ENCODE measurements at places on chromosomes 3 and 15. TPM values are rescaled to one million over a fixed set of nuclear protein-coding genes. Genes with fewer than 3 reads are reported as not detected.

DNA sequence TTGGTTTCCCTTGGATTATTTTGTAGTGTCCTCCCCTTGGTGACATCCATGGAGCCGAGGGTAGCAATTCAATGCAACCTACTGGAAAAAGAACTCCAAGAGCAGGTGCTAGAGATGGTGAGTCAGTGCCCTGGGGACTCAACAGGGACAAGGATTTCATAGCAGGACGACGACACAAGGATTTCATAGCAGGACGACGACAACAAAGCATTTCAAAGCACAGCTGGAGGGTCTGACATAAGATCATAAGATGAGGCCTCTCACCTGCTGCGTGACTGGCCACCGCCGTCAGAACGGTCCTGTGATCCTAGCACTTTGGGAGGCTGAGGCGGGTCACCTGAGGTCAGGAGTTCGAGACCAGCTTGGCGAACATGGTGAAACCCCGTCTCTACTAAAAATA is 22.5 kb downstream of the NRROS start:
- DNase-seq, result no peak

Gene POMGNT2
- total RNA-seq, result 16.5 TPM

DNA sequence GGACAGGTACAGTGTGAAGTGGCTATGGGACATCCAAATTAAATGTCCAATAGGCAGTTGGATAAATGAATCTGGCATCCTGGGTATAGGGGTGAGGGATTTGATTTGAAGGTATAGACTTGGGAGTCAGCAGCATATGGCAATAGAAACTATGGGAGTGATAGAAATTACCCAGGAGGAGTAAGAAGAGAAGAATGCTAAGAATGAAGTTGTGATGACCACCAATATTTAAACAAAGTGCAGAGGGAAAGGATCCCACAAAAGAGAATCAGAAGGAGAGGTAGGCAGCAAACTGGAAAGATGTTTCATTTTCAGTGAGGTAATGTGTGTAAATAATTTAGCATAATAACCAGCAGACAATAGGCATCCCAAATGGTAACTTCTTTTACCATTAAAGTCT is 13.8 kb upstream of the MSL2 start:
- no peak for DNase-seq

- no peak for DNase-seq
Observed at GRCh38 chr3:122563717-122564025, 429 bp downstream of the PARP9 start.

DNA sequence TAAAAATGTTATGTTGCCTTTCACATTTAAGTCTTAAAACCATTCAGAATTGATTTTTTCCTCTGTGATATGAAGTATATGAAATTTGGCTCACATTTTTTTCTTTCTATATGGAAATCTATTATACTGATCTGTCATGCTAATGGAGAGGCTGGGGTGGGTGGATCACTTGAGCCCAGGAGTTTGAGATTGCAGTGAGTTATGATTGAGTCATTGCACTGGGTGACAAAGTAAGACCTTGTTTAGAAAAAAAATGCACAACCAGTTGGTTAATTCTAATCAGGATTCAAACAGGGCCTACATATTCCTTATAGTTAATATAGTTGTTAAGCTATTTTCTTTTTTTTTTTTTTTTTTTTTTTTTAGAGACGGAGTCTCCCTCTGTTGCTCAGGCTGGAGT is 230.5 kb downstream of the MFSD1 start:
- no peak for DNase-seq

GRCh38 chr3:87287011-87287410 is 10.6 kb upstream of the POU1F1 start:
- no peak for DNase-seq

Gene MAP1A
- total RNA-seq, result 4.4 TPM

DNA sequence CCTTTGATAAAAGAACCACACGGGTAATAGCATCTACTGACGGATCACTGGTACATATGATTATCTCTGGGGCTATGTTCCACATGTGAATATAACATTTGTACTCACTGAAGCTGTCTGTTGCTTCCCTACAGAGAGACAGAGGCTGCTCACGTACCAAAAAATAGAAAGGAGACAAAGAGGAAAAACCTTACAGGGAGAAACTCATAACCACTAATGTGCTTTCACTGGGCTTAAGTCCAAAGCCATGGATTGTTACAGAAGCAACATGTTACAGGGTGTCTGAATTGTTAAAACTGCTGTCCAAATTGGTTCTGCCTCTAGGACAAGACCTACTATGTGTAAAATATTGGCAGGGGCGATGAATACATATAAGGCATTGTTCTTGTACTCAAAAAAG is 311.9 kb downstream of the FOXP1 start:
- no peak for DNase-seq

Gene NR2E3
- total RNA-seq, result not detected

Gene SAMD7
- not detected for total RNA-seq

Gene KPNA4
- total RNA-seq, result 27.7 TPM

Gene WWTR1
- total RNA-seq, result 56.8 TPM

Gene ALDH1A3
- total RNA-seq, result 3.3 TPM

- no peak for DNase-seq
Observed at GRCh38 chr3:186176373-186176990, 67.6 kb upstream of the ETV5 start.

Gene THPO
- total RNA-seq, result 0.37 TPM

Gene C3orf49
- not detected for total RNA-seq

- no peak for DNase-seq
Observed at GRCh38 chr15:55241891-55242290, 45.1 kb upstream of the RSL24D1 start.

Gene COX5A
- total RNA-seq, result 116 TPM

GRCh38 chr3:14480207-14481017 is 59.7 kb downstream of the GRIP2 start:
- no peak for DNase-seq

DNA sequence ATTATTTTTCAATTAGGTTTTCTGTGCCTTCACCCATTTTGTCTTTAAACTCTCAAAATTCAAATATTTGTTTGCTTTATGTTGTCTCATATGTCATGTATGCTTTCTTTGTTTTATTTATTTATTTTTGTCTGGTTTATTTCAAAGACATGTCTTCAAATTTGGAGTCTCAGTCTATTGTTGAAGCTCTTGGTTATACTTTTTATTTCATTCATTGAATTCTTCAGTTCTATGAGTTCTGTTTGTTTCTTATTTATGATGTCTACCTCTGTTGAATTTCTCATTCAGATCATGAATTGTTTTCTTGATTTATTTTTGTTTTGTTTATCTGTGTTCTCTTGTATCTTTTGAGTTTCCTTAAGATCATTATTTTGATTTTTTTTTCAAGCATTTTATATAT is 55.6 kb downstream of the AP4E1 start:
- no peak for DNase-seq

- peak; percentile 23 for DNase-seq
Observed at GRCh38 chr3:186997473-186997939, 67.2 kb downstream of the ST6GAL1 start.

DNA sequence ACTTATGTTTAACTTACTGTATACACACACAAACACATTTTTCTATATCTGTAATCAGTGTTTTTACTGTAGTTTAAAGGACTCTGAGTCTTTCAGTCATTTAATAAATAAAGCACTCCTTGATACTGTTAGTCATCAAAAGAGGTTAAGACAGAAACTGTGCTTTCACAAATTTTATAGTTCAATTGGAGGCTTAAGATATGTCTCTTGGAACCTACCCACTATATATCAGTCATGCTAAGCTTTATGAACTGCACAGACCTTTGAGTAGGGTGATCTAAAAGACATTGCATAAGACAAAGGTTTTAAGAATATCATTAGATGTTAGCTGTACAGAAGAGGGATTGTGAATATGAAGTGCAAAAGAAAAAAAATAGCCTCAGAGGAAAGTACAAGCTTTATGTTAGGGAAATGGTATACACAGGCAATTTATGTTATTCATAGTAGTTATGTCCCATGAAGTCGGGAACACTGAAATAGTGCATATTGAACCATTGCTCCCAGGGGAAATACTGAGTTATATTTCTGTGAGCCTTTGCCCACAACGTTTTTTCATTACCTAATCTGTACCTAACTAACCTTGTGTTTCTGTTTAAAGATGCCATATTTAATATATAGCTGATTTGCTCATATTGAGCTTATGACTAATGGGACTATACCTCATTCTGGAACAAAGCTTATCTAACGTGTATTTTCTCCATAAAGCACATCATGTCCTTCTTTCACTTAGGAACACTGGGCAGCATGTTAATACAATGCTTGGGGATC is 19.7 kb downstream of the CHMP2B start:
- DNase-seq, result no peak

Gene COL6A5
- total RNA-seq, result not detected

Gene C3orf22
- not detected for total RNA-seq

- DNase-seq, result no peak
Observed at GRCh38 chr3:152834191-152834775, 648 bp upstream of the P2RY1 start.

- DNase-seq, result no peak
Observed at GRCh38 chr15:72825829-72826228, 42.3 kb upstream of the ADPGK start.

- DNase-seq, result no peak
Observed at GRCh38 chr3:131174752-131175151, 148.1 kb downstream of the NEK11 start.

GRCh38 chr15:96109820-96110219 is 220.7 kb upstream of the NR2F2 start:
- no peak for DNase-seq

DNA sequence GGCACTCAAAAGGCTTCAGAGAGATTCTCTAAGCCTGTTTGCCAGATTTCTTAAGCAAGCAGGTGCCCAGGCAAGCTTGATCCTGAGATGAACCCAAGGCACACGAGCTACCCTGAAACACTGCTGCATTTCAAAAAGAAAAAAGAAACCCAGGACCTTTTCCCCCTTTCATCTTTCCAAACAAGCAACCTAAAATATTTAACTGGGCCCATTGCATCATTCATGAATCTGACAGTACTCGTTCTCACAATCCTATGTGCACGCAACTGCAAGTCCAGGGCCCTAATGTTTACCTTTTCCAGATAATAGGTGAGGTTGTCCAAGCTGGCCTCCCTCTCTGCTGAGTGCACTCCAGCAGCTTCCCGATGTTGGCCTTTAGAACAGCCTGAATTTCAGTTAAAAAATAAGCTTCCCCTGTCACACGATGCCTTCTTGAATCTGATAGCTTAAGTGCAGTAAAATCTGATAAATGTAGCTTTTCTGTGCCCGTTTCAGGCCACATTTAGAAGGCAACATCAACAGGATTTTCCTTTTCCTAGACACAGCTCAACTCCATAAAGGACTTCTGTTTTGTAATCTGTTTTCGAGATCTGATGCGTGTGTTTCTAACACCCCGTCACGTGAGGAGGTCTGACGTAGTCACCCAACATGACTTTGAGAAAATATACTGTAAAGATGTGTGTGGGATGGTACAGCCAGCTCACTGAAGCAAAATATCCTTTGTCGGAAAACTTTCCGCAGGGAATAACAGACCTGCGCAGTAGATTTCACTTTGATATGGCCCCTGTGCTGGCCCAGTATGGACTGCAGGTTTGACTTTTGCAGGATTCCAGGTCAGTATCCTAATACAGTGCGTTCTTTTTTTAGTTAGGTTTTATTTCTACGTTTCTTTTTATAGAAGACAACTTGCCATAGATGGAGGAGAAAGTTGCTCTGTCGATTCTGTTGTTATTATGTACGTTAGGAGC is 55.1 kb upstream of the RASA2 start:
- DNase-seq, result no peak

DNA sequence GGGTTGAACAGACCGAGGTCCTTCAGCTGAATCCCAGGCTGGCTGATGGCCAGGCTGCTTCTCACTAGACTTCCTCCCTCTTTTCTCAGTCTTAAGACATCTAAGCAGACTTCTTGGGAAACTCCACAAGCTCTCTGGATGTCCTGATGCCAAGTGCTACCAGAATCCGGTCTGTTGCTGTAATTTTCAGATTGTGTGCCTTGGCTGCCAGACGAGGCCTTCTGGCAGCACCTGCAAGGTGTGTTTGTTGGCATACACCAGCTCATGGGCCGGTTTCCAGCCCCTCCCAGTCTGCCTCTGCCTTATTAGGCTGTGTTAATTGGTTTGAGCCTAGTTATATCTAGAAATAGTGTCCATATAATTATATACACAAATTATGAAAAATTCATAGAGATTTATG is 120.6 kb downstream of the TNIK start:
- no peak for DNase-seq

- DNase-seq, result no peak
Observed at GRCh38 chr3:162166543-162166942, 669.9 kb downstream of the OTOL1 start.

DNA sequence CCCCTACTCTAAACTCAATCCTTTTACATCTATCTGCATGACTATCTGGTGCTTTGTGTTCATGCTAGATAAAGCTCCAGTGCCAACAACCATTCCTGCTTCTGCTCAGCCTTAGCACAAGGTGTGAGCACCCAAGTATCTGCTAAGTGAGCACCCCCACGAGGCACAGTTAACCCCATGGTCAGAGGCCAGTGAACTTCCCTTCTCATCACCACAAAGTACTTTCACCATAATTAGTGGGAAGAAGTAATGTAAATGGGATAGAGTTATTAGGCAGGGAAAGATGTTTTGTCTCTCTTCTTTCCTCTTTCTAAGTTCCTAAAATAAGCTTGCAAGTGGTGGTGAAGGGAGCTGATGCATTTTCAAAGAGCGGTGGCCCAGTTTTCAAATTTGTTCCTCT is 96.4 kb downstream of the ANO10 start:
- no peak for DNase-seq

DNA sequence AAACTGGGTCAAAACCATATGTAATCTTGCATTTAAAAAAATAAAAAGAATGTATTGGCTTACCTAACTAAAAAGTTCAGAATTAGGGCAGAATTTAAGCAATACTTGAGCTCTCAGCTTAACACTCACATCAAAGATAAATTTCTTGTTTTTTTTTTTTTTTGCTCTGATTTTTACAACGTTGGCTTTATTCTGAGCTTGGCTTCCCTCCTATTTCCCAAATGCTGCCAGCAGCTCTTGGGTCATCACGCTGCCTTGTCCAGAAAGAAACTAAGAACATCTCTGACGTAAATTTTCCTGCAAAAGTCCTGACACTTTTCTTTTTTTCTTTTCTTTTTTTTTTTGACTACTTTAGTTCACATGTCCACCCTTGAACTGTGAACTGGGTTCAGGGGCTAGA is 150.6 kb upstream of the TGFBR2 start:
- DNase-seq, result peak; percentile 51

- DNase-seq, result no peak
Observed at GRCh38 chr15:52171386-52171785, 19.8 kb downstream of the GNB5 start.

Gene NR1I2
- total RNA-seq, result not detected

Gene CRTC3
- 32.5 TPM for total RNA-seq

GRCh38 chr3:165383381-165383780 is 187.2 kb upstream of the SLITRK3 start:
- DNase-seq, result no peak

DNA sequence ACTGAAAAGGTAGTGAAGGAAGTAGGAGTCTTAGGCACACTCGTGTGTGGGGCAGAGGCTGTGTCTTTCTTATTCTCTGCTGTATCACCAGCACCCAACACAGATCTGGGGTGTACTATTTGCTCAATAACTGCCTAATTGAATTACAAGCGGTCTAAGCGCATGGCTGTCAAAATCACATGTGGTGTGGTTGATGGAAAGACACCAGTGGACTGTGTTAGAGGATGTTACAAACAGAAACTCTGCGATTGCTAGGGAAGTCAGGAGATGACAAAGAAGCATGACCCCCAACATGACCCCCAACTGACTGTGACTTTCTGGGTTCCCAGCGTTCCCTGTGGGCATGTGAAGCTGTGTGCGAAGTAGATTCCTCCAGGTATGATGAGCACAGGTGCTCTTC is 32.0 kb downstream of the ATG7 start:
- DNase-seq, result no peak

Measured in lower leg skin (tissue), 4 donors.